ENCODE measurements at places on chromosomes 16 and 17.
A peak's percentile ranks its signal among the peaks of the same experiment; 100 is the strongest.

GRCh38 chr17:77909236-77909635 lies 49.3 kb upstream of the TNRC6C start:
- DNase-seq: no peak

- DNase-seq: no peak
Observed at GRCh38 chr17:78172249-78173051, 4.1 kb downstream of the SYNGR2 start.

GRCh38 chr17:73091770-73092522 lies 542 bp downstream of the SLC39A11 start:
- DNase-seq: no peak

DNA sequence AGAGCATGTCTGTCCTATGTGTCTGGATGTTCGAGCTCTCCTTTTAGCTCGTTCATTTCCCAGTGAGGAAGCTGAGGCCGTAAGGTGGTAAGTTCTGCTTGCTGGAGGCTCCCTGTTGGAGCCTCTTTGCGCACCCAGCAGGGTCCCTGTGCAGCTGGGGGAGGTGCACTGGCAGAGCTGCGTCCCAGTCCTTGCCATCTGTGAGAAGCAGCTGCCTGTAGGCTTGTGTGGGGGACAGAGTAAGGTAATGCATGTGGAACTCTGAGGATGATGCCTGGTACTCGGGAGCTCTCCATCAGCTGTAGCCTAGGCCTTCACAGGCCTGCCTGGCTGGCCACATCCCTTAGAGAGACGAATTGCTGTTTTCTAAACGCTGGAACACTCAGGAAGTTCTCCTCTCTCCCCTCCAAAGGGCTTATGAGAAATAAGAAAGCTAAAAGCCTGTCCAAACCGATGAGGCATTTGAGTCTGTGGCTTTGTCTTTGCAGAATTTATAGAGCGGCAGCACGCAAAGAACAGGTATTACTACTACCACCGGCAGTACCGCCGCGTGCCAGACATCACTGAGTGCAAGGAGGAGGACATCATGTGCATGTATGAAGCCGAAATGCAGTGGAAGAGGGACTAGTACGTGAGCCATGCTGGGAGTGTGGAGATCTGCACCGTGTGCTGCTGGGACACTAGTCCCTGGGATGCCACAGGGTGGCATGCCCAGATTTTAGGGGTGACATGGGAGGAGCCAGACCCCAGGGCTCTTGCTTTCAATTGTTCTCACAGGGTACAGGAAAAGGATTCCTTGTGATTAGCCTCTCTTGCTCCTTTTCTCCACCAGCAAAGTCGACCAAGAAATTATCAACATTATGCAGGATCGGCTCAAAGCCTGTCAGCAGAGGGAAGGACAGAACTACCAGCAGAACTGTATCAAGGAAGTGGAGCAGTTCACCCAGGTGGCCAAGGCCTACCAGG lies 1.6 kb downstream of the NDUFB10 start:
- DNase-seq: no peak

DNA sequence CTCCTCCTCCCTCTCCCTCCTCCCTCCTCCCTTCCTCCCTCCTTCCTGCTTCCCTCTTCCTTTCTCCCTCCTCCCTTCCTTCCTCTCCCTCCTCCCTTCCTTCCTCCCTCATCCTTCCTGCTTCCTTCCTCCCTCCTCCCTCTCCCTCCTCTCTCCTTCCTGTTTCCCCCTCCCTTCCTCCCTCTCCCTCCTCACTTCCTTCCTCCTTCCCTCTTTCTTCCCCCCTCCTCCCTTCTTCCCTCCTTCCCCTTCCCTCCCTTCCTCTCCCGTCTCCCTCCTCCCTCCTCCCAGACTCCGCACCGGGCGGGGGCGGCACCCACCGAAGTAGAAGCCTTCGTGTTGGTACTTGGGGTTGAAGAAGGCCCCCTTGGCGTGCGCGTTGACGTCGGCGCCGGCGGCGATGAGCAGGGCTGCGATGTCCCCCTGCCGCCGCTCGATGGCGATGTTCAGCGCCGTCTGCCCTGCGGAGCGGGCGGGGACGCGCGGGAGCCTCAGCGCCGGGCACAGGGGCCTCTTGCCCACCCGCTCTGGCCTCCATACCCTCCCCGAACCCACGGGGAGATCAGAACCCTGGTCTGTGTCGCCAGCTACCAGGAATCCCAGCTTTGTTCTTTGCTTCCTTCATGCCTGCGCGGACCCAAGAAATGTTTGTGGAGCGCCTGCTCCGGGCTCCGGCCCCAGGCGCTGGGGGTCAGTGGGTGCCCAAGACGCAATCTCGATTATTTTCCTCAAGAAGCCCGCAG lies 22.2 kb downstream of the TRPV3 start:
- peak; percentile 22 for DNase-seq

DNA sequence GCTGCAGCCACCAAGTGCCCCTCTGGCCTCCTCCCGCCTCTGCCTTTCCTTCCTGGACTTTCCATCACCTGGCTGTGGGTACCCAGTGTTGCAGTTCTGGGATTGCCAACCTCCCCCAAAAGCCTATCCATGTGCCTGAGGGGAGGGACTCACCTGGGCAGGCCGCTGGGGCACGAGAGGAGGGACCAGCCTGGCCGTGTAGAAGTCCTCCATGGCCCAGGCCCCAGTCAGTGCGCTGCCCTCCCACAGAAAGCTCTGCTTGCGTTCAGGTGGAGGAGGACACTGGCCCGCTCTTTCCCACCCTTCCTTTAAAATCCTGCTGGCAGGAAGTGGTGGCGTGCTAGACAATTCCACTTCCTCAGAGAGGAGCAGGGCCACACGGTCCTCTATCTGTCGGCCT lies 14.2 kb downstream of the SLX4 start:
- no peak for DNase-seq

DNA sequence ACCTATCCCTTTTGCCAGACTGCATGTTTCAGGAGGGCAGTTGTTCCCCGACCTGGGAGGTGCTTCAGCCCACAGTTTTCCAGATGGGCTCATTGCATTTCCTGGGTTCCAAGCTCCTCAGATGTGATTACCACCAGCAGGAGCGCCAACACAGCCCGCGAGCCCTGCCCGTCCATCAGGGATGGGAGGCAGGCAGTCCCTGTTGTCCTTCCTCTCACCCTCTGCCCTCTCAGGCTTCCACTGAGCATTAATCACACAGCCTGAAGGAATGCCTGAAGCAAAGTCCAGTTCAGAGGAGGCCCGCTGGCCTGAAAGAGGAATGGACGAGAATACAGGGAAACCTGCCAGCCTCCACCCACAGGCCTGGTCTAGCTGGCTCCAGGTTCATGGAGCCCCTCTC lies 256.3 kb upstream of the SDK2 start:
- DNase-seq: no peak

DNA sequence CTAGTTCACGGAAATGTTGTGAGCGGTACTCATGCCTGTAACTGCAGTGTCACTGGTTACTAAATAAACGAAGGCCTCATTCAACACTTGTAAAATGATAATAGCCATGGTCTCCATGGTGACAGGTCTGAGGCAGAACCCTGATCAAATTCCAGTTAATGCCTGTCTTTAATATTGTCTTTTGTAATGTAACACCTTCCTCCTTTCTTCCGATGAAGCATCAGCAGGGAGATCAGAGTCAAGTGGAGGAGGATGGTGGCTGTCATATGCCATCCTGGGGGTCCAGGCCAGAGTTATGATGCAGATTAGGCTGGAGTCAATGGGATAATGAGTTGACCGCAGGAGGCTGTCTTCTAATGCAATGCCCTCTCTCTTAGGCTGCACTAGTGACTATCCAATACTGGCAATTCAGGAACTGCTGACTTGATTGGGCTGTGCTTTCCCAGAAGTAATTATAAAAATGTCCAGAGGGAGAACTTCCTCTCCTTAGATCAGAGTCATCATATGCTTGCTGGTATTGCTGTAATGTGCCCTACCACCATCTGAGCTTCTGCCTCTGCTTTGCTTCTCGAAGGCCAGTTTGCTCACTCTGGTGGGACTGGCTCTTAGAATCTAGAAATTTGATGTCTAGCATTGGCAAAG lies 419.1 kb downstream of the CA10 start:
- DNase-seq: no peak

GRCh38 chr16:19601083-19601976 lies 45.8 kb downstream of the VPS35L start:
- DNase-seq: peak; percentile 3

- no peak for DNase-seq
Observed at GRCh38 chr17:48513097-48513496, 17.7 kb downstream of the HOXB1 start.

- DNase-seq: no peak
Observed at GRCh38 chr16:85906349-85906748, 7.4 kb downstream of the IRF8 start.

- DNase-seq: no peak
Observed at GRCh38 chr17:1273492-1274244, 3.4 kb downstream of the BHLHA9 start.

GRCh38 chr17:51876986-51877385 lies 281.5 kb downstream of the CA10 start:
- DNase-seq: no peak

GRCh38 chr16:88983165-88983564 lies 6.2 kb upstream of the CBFA2T3 start:
- no peak for DNase-seq

DNA sequence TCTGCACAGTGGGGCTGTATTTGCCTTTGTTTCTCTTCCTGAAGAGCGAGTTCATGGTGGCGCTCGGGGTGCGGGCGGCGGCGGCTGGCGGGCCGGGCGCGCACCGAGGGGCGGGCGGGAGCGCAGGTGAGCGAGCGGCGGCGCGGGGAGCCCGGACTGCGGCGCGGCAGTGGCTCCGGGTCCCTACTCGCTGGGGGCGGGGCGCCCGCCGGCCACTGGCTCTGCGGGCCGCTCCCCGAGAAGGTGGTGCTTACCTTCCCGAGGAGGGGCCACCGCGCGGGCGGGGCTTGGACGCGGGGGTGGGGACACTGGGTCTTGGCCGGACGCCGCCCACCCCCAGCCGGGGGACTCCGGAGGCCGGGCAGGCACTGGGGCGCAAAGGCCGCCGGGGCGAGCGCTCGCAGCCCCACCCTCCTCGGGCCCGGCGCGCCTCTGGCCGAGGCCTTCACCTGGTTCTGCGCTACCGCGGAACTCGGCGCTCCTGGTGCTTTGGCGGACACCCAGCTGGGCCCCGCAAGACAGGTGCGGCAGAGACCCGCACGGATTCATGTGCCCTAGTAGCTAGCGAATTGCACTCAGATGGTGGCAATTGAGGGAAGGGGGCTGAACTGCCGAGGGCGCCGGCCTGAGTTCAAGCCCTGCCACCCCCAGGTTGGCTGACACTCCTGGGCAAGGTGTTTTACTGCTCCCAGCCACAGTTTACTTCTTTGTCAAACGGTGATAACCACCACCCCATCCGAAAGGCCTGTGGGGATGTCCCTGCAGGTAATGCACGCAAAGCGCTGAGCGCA lies at the start of gene PPL:
PPL (minus strand) TSS at position 158 of the 791 bp plus-strand sequence; CDS start at position 55, 103 bp downstream.
- no peak for DNase-seq

GRCh38 chr16:8850279-8850885 lies 18.4 kb downstream of the CARHSP1 start:
- DNase-seq: no peak

DNA sequence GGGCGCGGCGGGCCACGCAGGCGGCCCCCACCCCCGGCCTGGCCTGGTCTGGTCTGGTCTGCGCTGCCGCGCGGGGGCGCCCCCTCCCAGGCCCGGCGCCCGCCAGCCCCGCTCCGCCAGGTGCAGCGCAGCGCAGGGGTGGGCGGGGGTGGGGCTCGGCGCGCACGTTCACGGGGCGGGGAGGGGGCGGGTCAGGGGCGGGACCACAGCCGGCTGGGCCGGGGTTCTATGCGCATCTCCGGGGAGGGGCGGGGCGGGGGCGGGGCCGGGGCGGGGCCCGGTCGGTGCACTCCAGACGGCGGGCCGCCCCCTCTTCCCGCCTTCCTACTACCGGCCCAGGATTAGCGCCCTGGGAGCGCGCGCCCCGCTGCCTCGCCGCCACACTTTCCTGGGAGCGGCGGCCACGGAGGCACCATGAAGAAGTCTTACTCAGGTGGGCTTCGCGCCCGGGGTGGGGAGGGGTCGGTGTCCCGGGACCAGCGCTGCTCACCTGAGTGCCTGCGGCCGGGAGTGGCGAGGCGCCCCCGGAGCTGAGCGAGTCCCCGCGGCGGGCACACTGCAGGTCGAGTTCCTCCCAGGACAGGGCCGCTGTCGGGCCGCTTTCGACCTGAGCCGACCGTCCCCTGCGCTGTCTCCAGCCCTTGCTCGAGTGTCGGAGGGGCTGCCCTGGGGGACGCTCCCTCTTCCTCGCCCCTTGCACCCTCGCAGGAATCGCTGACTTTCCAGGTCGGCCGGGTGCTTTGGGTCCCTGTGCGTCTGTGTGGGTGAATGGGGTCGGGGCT lies 140.5 kb downstream of the SEC14L1 start:
- DNase-seq: peak; percentile 46

DNA sequence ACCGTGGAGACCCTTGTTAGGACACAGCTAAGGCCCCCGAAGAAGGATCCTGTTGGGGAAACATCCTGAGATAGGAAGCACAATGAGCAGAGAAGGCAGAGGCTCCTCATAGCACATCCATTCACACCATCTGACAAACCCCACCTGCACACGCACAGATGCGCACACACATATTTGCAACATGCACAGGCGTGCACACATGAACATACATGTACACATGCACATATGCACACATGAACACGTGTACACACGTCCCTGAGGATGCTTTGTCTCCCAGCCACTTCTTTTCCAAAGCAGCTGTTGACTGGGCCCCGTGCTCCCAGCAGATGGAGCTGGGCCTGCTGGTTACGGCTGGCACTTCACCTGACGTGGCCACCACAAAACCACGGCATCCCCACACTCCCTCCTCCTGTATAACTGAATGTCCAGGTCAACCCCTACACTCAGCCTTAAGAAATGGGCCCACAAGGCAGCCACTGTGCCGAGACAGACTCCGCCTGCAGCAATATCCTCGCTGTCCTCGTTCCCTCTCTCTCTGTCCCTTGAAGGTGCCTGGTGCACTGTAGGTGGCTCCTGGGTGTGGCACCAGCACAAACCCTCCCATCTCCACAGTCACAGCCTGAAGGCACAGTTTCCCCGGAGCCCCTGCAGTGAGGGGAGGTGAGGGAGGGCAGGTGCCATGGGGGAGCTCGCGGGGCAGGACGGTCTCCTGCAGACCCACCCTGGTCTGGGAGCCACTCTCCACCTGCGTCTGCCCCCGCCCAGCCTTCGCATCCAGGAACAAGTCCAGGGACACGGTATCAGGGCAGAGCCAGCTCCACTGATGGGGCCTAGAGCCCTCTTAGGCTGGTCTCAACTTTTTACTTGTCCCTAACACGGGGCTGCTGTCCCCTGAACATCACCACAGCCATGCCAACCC lies 183.0 kb downstream of the RBFOX3 start:
- no peak for DNase-seq

DNA sequence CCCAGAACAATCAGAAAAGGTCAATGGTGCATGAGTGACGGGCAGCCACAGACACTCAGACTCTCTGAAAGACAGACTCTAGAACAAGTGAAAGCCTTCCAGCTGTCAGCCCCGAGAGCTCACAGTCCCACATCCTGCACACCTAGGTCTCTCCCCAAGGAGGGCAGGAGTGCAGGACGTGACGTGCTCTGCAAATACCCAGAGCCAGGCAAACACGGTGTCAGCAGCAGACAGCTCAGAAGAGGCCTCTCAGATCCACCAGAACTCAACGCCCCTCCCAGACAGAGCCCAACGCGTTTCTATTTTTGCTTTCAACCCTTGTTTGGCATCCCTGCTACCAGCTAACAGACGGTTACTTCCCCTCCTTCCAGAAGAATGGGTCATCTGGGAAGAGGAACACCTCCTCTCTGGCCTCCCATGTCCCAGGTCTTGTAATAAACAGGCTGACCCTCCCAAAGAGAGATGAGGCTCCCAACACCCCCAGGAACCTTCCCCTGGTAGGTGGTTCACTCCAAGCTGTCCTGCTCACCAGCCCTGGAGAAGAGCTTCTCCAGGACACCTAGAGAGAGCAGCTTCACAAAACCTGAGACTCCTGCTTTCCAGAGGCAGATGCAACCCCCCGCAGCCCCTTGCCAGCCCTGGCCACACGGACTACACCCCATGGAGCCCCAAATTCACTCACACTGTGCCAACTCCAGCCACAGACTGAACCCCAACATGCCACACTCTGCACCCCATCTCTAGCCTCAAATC lies 7.6 kb downstream of the PITPNM3 start:
- no peak for DNase-seq

Data from stimulated activated CD4-positive, alpha-beta T cell treated with anti-CD3 and anti-CD28 coated beads, Interleukin-2, amount 100 ng/mL, for 4 hours (primary cell).